ENCODE measurements at places on chromosomes 12 and 14.

DNA sequence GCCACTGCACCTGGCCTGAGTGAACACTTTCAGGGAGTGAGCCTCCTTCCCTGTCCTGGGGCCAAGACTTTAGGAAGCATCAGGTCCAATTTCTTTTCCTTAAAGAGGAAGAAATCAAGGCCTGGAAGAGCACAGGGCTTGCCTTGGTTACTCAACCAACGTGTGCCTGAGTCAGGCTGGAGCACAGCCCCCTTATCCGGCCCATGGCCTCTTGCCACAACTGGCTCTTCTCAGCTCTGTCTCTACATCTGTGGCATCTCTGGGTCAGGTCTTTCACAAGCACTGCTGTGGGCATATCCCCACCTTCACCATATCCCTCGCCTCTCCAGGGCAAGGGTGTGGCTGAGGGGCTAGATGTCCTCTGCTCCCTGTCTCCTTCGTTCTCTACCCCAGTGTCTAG, 6.8 kb downstream of the MYH6 start:
- no peak for DNase-seq

- DNase-seq: no peak
Measured at GRCh38 chr12:53938326-53939140, at the start of gene HOXC13. TSS of gene HOXC13 (plus strand) at chr12:53938831. CDS start at chr12:53938907, 76 bp downstream.

DNA sequence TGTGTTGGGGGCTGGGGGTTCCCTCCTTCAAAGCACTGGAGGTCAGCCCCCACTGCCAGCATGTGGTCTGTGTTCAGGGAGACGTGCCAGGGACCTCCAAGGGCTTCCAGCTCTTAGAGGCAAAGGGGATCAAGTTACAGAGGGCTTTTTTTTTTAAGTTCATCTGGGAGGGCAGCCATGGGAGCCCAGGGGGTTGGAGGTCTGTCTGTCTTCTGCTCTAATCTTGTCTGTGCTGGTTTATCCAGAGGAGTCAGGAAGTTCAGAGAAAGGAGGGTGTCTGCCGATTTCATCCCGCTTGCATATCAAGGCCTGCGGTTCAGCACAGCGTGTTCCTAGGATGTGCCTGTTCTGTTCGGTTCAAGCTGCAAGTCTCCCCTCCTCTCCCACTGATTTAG, 72.2 kb downstream of the TMEM132C start:
- no peak for DNase-seq

DNA sequence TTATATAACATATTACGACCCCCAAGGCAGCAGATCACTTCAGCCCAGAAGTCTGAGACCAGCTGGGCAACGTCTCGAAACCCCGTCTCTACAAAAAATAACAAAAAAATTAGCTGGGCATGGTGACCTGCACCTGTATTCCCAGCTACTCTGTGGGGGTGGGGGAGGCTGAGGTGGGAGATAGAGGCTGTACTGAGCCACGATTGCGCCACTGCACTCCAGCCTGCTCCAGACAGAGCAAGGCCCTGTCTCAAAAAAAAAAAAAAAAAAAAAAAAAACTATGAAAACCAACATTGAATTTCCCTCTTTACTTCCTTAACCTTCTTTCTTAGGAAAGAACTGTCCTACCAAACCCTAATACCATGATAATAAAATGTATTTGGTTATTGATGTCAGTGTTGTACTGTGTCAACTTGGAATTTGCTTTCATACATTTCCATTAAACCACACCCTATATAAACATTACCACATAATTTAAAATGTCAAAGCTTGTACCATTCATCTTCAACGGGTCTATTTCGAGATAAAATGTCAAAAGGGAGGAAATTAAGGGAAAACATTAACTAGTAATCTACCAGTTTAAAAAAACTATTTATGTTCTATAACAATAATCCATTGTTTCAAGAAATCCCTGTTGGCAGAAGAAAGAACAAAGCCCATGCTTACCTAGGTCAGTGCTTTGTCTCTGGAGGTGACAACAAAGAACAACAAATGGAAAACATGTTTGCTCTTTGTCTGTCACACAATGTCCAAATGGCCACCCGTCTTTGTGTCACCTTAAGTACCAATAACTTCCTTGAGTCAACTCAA, 17.4 kb downstream of the GALNT4 start:
- DNase-seq: no peak

- DNase-seq: no peak
Measured at GRCh38 chr14:29734732-29735131, 192.9 kb downstream of the PRKD1 start.

DNA sequence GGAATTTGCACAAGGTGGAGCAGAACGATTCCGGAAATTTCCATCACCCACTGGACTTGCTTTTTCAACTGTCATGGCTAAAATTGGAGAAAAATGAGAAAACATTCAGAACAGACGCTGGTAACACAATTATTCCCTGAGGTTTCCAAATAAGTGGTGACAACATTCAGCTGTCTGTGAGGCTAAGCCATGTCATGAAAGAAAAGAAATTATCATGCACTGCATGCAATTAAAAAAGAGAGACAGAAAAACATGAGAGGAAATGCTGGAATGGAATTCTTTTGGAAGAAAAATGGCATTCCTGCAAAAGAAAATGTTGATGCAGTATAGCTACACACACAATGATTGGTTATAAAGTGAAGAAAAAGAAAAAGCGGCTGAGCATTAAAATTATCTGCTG, 87.3 kb downstream of the C2CD5 start:
- no peak for DNase-seq

DNA sequence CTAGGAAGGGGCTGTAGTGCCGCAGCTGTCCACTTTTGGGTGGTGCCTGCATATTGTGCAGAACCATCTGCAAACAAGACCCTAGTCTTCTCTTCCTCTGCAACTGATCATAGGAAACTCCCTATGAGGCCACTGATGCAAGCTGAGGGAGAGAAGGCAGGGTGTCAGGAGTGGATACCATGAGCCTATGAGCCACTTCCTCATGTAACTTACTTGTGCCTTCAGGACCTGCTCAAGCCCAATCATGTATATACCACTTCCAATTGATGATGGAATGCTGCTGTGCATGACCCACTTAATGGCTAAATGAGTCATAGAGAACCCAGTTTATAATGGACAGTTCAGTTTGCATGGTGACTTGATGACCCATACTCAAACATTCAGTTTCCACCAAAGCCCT, 107.9 kb downstream of the ALG10B start:
- DNase-seq: no peak

GRCh38 chr12:6980740-6981139, 10.0 kb downstream of the EMG1 start:
- no peak for DNase-seq

DNA sequence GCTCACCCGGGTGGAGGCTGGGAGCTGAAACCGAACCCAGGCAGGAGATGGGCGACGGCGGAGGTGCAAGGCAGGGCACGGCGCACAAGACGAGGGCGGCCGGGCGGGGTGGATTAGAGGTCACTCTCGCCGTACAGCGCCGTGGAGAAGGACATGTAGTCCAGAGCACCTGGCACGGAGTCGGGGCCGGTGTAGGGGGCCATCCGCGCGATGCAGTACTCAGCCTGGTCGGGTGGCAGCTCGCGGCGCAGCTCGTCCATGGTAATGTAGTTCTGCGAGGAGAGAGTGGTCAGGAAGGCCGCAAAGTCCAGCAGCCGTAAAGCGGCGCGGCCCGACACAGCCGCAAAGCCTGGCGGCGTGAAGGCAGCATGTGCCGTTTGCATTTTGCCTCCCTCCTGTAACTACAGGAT, 81.9 kb upstream of the ZFP36L1 start:
- DNase-seq: no peak

DNA sequence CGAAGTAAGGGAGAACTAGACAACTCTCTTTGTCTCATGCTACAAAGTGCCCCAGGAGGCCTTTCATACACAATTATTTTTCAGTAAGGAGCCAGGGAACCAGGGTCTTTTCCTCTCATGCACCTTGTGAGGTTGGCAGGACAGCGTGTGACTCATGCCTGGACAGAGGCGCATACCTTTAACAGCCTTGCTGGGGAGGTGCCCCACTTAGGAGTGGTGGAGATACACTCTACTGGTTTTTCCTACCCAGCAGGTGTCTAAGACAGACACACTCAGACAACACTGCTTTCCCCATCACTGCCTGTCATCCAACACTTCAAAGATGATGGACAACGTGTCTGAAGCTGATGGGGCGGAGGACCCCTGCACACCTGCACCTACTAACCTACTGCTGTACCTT, 49.1 kb downstream of the B4GALNT3 start:
- DNase-seq: no peak
